Renal cortical epithelial cell (primary cell): ENCODE measurements at places on chromosomes 7 and 10.

DNA sequence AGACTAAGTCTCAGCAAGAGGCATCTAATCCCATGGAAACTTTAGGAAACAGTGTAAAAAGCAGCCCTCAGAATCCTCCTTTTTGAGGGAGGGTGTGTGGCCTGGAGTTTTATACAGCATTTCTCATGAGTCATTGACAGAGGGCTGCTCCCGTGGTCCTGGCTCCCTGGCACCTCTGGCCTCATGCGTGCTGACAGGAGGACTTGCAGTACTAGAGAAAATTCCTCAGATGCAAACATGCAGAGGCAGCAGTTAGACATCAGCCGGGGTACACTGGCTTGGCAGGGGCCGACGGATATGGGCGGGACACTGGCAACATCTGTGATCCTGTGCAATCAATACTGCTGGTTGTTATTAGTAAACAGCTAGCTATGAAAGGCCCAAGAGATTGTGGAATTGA lies 925.1 kb upstream of the CELF2 start:
- no peak for DNase-seq

DNA sequence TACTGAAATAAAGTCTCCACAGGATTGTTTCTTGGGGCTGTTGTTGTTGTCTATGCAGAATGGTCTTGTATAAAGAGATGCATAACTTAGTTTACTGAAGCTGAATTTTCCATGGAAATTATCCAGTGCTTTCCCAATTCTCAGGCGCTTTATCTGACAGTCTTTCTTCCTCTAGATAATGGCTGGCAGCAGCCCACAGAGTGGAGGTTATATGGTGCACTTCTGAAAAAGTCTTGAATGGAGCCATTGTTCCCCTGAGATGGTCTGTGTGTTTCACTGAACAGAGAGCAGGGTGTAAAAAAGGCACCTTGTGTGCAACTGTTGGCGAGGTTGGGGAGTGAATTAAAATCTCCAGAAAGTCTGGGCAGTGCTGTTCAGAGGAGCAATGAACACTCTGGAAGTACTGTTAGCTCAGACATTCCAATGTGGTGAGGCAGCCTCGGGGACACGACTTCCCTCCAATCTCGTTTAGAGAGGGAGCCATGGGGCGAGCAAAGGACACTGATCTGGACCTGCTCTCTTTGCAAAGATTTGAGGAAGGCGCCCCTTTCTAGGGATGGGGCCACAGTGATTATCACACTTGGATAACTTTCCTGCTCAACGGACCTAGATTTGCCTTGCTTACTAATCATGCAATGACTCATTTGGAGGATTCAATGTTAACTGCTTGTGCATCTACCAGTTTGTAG lies 2.0 kb upstream of the PLCE1 start:
- DNase-seq: peak; percentile 80

DNA sequence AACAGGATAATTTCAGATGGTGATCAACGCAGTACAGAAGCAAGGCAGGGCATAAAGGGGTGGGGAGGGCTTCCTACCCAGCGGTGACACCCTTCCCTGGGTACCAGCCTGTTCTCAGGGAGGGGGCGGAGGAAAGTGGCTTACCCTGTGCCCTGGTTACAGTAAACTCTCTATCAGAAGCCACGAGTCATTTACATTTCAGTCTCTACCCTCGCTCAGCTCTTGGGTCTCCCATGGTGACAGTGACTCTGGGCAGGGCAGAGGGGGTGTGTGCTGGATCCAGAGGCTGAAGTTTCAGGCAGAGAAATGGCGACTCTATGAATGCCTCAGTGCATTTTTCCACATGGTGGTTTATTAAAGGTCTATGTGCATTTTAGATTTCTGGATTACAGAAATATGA lies 107.0 kb downstream of the ADARB2 start:
- DNase-seq: no peak

- DNase-seq: no peak
Measured at GRCh38 chr7:21128062-21128817, 299.6 kb upstream of the SP4 start.

DNA sequence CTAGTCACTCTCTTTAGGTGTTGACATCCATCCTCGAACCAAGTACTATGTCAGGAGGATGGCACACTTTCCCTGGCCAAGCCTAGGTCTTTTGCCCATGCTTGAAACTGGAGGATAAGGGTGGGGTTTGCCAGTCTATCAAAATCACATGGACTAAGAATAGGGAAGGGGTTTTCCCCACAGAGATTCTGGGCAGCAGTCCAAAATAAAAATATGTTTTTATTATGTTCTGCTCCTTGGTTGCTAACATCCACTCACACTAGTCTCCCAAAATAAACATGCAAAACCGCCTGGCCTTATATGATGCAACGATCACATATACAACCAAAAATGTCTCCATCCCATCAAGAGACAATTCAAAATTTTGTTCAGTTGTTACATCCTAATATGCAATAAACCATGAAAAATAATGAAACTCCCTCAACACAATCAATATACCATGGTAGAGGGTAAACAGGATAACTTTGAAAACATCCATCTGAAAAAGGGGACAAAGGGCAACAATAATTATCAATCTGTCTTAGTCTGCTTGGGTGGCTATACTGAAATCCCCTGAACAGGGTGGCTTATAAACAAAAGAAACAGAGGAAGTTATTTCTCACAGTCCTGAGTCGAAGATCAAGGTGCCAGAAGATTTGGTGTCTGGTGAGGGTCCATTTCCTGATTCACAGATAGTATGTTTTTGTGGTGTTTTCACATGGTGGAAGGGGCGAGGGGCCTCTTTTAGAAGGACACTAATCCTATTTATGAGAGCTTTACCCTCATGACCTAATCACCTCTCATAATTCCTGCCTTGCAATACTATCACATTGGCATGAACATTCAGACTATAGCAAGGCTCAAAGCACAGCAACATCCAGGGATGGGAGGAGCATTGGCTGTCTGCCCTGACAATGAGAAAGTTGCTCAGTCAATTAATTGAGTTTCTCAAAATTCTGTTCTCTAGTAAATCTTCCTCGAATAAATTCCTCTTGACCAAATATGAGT lies 159.3 kb downstream of the ETV1 start:
- DNase-seq: no peak
